Hepatic stellate cell (primary cell): ENCODE measurements at places on chromosomes 7 and 10.

DNA sequence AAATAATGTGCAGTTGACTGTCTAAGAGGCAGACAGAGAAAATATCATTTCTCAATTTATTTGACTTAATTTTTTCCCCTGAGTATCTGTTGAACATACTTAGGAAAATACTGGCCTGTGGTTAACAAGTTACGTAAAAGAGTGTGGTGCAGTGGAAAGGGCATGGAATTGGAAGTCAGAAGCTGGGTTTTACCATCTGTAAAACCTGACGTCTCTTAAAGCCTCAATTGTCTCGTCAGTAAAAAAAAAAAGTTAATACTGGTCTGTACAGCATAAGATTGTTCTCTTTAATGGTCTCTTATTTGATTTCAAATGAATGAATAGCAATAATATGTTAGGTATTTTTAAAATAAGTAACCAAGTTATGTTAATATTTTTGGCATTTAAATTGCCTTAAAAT, 67.8 kb downstream of the PHTF2 start:
- peak; percentile 6 for DNase-seq

- no peak for DNase-seq
Observed at GRCh38 chr10:132876993-132877431, 65.4 kb downstream of the CFAP46 start.

DNA sequence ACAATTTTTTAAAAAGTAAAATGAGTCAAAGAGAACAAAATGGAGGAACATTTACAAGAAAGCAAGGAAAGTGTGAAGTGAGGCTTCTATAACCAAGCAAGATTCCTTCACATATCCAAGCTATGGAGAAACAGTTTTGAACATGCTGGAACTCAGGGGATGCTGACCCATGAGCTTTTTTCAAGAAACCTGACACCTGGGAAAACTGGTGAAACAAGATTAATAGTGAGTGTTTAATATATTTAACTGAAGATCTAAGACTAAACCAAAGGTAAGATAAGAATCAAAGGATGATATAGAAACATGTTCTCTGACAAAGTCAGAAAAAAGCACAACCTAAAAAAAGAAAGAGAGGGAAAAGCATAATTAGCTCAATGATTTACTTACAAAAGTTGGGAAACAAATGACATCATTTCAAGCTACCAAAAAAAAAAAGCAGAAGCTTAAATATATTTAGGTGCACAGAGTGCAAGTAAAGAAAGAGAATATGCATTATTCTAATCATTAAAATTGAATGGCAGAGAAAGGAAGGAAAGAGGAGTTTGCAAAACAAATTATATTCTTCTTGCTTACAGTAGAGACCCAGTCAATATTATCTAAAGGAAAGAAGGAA, 24.9 kb downstream of the C7orf25 start:
- no peak for DNase-seq

DNA sequence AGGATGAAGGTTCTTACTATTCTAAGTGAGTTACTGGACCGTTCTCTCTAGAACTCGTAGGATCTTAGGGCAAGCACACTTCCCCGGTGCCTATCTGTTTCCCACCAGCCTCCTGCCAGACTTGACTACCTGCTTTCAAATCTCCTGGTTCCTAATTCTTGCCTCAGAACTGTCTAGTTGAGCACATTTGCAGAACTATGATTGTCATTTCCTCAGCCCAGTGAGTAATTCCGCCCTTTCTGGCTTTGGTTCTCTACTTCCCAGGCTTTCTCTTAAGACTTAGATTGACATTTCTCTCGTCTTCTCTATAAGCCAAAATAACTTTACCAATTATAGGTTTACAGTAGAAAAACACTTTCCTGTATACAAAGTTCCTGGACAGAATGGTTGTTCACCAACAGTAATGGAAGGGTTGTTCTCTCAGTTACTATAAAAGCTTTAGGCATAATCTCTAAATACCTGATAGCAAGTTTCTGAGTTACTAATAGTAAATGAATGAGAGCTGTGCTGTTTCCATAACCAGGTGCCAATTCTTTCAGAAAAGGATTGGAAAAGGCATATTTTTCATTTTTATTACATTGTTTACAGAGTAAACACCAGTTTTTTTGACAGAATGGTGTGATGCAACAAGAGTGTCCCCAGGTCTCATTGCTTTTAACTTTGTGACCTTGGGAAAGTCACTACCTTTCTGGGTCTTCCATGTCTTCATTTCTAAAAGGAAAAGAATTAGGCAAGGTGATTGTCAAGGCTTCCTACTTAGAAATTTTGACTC, 41.1 kb downstream of the PLEKHA8 start:
- DNase-seq: no peak

DNA sequence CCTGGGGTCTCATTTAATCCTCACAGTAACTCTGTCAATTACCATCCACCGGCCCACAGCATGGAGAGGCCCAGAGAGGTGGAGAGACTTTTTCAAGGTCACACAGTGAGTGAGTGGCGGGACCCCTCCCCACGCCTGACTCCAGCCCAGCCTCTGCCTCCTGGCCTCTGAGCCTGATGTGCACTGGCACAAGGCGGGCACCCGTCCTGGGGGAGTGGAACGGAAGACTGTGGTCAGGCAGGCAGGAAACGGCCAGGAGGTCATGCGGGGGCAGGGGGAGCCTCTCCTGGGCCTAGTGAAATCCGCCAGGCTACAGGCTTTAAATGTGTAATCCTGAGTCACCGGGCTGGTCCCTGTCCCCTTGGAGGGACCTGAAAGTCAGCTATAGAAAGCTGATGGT, 32.2 kb downstream of the ZCCHC24 start:
- peak; percentile 61 for DNase-seq

DNA sequence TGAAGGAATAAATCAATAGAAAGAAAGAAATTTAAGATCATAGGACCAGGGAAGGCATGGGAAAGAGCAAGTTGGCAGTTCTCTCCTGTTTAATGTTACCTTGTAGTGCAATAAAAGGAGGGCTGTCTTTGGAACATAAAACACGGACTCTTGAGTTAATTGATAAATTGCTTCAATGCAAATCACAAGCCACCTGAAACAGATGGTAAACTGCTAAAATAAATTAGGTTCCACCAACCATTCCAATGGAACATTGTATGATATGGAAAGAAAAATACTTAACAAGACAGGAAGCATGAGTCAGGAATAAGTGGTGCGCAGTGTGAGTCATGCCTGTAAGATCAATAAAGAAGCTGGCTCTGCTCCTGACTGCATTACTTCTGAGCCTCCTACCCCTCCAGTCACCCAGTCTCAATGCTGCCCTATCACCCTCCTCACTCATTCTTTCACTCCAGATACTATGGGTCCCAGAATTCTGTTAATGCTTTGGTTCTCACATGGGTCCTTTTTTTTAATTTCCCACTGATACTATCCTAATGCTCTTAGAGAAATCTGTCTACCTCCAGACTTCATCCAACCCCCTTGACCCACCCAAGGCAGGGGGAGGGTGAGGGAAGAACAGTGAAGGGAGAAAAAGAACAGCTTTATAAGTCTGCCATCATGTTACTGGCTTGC, 78.9 kb downstream of the LRRC17 start:
- peak; percentile 78 for DNase-seq

GRCh38 chr10:74763934-74764591, 62.3 kb upstream of the KAT6B start:
- no peak for DNase-seq

DNA sequence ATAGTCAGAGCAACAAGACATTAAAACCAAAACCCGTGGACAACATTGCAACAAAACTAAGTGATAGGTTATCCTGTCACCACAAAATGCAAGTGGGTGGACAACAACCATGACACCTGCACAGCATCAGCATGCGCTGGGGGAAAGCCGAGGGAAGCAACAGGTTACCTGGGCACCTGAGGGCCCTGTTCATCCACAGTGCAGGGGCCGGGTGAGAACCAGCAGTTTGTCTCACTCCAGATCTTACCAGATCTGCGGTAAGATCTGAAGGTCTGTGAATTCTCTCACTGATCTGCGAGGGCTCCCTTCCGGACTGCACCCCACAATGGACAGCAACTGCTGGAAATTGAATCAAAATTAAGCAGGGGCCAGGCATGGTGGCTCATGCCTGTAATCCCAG, 30.5 kb upstream of the GRID1 start:
- DNase-seq: no peak

DNA sequence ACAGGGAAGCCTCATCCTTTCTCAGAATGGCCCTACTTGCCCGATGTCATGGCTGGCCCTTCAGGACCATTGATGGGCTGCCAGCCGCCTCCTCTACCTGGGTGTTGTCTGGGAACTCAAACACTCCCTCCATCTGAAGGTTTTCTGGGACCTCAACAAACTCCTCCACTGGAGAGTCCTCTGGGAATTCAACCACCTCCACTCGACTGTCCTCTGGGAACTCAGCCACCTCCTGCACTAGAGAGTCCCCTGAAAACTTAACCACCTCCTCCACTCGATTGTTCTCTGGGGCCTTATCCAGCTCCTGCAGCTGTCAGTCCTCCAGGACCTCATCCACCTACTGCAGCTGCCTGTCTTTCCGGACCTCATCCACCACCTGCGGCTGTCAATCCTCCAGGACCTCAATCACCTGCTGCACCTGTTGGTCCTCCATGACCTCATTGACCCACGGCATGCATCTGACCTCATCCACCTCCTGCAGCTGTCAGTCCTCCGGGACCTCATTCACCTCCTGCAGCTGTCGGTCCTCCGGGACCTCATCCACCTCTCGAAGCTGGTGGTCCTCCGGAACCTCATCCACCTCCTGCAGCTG, 37.1 kb downstream of the MAT1A start:
- DNase-seq: no peak

DNA sequence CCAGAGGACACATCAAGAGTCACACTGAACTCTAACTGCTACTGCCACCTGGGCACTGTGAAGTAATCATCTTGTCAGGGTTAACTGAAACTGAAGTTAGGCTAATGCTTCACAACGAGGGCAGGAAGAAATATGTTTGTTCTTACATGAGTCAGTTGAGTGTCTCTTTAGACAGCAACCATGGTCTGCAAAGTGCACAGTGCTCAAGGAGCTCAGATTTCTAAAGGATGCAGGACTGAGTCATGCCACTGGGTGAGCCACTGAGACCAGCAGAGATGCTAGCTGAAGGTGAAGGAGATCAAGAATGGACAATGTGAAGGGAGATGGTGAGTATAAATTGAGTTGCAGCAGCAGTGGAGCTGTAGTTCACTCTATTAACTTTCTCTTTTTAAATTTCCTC, 76.0 kb upstream of the CTTNBP2 start:
- DNase-seq: no peak

- no peak for DNase-seq
Observed at GRCh38 chr7:69217516-69218350, 380.5 kb upstream of the AUTS2 start.

GRCh38 chr7:118511146-118511545, 286.6 kb downstream of the ANKRD7 start:
- no peak for DNase-seq

DNA sequence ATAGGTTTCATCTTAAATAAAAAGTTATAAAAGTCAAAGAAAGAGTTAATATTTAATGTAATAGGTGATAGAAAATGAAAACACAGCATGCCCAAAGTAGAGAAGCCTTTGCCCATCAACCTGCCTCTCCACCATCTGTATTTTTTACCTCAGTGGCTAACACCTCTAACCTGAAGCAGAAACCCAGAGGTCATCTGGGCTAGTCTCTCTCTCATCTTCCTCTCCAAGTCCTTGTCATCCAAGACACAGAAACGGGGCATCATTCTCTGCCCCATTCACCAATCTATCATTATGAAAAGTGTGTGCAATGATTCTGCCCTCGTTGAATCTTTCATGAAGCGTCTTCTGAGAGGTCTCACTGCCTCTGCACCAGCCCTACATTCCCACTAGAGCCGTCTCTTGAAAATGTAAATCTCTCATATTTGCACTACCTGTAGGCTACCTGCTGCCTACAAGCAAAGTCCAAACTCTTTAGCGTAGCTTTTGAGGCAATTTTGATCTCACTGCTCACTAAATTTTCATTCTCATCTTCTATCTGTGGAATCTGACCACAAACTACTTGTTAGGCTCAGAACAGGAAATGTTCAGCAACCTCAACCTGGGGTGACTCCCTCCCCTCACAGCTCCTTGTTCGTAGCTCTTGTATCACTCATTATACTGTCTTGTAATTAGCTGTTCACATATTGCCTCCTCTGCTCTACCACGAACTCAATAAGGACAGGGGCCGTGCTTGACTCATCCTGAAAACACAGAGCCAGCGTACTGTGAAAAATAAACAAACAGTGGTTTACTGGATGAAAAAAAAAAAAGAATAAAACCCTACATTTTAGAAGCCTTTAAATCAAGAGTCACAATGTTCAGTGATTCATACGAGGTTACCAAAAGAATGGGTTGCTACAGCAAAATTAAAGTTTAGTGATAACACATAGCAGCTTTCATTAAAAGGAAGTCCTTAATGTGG, 83.1 kb downstream of the CTNNA3 start:
- DNase-seq: peak; percentile 14

DNA sequence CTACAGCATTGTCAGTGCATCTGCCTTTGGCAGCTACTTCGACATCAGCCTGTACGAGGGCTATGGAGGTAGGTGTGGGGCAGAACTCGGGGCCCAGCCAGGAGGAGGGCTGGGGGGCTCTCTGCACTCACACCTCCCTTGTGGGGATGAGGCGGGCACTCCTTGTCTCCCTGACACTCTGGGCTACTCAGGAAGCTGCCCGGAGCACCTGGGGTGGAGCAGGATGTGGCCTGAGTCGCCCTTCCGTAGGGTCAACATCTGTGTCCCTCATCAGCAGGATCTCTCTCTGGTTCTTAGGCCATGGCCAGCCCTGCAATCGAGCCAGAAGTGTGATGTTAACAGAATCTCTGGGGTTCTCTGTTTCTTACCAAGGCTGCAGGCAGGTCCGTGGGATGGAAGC, 40.2 kb downstream of the C10orf105 start:
- DNase-seq: no peak

DNA sequence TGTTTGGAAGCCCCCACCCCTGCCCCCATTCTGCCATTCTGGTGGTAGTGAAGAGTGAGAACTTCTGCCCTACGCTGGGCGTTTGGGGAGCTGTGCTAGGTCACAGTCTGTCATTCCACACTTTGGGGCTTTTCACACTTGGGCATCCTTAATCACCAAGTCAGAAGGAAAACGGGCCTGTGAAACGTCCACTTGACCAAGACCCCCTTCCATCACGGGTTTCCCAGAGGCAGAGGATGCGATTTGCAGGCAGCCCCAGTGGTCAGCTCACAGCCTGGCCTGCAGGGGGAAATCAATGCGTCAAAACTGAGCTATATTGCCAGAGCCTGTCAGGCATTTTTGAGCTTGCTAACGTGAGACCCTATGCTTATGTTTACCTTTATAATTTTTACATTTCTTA, 663.3 kb upstream of the MGMT start:
- no peak for DNase-seq

- no peak for DNase-seq
Observed at GRCh38 chr7:150961510-150962289, 16.4 kb downstream of the KCNH2 start.

- peak; percentile 75 for DNase-seq
Observed at GRCh38 chr7:92904244-92905131, 68.1 kb upstream of the CDK6 start.

DNA sequence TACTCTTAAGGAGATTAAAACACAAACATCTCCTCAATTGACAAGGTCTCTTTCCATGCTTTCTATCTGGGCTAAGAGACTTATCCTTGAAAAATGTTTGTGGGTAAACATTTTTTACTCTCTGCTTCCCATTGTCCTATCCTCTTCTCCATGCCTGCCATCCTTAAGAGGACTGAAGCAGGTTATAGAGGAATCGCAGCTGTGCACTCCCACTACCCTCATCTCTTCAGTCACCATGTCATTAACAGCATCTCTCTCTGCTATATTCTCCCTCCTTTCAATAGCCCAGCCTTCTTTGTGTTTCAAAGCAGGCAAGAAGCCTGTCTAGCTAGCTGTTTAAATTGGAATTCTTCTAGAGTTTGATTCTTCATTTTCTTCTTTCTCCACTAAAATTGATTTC, 22.6 kb downstream of the COL1A2 start:
- DNase-seq: no peak

- no peak for DNase-seq
Observed at GRCh38 chr10:95748349-95748748, 7.6 kb upstream of the ENTPD1 start.
